ENCODE measurements at places on chromosomes 12 and 14.
A peak's percentile ranks its signal among the peaks of the same experiment; 100 is the strongest.

- DNase-seq, result no peak
These were observed 32.1 kb upstream of the TUBA1A start for GRCh38 chr12:49220972-49221371.

DNA sequence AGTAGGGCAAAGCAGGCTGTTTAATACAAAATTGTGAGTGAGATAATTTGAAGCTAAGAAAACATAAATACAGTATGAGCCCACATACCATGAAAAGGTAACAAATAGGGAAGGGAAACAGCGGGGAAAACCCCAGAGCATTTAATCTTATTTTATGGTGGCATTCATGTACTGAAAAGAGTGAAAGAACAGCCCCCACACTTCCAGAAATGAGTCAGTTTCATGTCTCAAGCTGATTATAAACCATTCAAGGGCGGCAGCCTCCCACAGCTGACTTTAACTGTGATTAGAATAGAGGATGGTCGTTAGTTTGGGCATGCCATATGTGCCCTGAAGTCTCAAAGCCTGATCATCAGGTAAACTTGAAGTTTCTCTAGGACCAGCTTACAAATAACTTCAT, 64.5 kb downstream of the FOXG1 start:
- DNase-seq, result no peak

DNA sequence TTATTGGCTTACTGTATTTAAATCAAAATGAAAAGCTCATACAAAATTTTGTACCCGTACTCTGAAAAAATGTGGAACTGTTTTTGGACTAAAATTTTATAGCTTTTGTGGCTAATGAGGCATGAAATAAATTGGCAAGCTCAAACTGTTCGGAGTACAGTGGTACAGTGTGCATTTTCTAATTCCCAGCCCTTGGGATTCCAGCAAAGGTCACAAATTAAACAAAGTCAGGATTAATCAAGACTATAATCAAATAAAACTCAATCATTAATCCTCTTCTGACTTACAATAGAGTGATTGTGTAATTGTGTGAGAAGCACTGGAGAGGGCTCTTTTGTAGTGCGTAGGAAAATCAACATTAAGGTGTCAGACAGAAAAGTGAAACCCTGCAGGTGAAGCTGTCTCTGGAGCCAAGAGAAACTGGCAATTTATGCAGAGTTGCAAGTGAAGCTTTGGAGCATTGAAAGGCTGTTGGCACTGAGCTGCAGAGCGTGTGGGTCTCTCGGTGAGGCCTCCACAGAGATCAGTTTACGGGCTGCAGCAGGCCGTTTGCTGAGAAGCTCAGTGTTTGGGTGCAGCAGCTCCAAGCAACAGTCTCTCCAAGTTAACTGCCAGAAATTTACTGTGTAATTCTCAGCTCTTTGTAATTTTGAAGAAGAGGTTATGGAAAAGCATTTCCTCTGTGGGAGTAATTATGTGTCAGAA, 275.9 kb downstream of the FBXL14 start:
- no peak for DNase-seq

GRCh38 chr12:80698847-80699542, 8.4 kb upstream of the MYF6 start:
- no peak for DNase-seq

DNA sequence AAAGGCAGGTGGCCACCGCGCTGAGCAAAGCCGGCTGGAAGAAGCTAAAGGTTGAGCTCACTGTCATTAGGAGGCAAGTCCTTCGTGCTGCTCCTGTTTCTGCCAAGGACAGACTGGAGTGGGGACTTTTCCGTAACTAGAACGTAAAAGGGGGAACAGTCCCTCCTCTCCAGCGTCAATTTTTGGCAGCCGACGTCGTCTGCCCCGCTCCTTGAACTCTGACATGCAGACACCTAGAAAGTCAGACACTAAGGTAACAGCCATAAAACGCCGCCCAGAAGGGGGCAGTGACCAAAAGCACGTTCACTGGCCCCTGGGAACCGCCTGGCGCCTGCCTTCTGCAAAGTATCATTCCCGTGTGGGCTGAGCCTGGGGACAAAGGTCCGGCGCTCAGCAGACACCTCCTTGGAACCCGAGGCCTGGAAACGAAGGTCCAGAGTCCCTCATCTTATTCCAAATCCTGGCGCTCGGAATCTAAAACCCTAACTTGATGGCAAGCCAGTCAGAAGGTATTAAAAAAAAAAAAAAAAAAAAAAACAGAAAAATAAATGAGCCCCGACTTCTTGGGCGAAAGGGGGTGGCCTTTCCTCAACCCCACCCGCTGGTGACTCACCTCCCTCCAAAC, 1.1 kb upstream of the LRP1 start:
- DNase-seq, result peak; percentile 43

DNA sequence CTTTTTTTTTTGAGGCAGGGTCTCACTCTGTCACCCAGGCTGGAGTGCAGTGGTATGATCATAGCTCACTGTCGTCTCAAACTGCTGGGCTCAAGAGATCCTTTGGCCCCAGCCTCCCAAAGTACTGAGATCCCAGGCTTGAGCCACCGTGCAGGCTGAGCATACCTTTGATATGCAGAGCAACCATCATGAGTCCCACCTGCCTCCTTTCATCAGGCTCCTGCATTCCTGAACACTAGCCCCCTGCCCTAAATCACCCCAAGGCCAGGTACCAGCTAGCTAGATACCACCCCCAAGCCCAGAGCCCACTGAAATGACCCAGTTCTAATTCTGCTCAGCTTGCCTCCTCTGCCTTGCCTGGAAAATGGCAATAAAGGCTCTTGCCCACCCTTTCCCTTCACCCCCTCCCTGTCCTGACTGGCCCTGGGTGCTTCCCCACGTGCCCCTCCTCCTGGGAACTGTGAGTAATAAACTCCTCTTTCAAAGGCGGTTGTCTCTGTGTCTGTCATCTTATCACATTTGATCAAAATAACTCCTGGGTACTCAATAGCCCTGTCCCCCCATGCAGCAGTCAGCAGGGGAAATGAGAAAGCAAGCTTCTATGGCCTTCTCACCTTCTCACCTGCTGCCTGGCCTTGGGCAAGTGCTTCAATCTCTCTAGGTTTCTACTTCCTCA, 6.4 kb upstream of the BRF1 start:
- DNase-seq, result no peak

DNA sequence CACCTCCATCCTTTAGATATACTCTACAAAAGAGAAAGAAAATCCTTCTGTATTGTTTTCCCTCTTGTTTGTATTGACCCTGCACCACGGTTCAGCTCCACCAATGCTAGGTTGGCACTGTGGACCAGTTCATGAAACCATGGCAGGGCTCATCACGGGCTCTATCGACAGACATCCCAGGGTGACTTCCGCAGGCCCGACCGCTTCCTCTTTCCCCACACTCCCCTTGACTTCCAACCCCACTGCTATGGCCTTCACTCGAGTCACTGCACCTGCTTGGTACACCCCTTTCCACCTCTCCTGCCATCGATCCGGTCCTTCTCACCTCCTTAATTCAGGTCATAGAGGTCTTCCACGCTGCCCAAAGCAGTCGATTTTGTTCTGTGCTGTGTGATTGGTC, 21.2 kb upstream of the AKAP5 start:
- no peak for DNase-seq

DNA sequence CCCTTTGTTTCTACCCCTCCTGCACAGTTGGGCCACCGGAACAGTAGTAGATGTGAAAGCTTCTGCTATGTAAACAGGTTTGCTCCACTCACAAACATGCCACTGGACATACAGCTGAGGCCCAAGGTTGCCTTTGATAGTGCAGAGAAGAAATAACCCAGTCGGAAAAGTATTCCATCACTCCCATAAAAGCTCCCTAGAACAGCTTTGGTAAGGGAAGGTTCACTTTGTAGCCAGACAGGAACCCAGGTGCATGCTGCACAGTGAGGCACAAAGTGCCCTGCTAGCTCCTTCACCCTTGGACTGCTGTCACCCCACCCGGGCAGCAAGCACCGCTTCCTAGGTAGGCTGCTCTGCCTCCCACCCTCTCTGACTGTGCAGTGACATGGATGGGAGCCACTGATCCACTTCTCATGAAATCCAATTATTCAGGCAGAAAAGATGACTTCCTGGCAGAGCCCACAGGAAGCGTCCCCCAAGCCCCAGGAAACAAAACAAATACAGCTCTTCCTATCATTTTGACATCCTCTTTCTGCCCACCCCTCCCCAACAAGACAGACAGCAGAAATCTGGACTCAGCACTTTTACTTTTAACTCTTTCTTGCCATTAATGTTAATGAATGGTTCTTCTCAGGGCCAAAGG, 100.2 kb downstream of the SRGAP1 start:
- DNase-seq, result no peak

DNA sequence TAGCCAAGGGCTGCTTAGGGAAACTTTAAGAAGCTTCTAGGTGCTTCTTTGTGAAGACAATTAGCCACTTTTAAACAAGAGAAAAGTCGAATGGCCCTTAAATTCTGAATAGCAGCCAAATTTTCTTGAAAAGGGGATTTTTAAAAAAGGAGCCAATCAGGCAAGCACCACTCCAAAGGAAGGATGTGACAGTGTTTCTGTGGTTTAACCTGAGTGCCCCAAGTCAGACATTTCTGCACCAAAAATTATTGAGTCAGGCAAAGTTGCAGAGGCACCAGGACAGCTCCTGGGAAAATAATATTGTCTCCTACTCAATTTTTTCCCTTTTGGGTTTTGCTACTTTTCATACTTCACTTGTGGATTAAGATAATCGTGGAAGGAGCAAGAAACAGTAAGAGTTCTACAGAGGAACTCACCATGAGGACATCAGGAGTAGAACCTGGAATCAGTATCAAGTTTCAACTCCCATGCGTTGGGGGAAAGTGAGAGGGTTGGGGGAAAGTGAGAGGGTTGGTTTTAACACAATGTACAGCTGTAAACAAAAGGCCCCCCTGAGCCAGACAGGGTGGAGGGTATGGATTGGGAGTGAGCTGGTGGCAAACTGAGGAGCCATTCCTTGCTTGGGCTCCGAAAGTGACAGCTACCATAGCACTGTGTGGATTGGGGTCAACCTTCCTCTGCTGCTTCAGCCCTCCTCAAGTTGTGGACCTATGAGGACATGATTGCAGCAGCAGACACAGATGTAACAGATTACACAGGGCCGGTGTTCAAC, 90.8 kb downstream of the SLC38A1 start:
- peak; percentile 55 for DNase-seq

DNA sequence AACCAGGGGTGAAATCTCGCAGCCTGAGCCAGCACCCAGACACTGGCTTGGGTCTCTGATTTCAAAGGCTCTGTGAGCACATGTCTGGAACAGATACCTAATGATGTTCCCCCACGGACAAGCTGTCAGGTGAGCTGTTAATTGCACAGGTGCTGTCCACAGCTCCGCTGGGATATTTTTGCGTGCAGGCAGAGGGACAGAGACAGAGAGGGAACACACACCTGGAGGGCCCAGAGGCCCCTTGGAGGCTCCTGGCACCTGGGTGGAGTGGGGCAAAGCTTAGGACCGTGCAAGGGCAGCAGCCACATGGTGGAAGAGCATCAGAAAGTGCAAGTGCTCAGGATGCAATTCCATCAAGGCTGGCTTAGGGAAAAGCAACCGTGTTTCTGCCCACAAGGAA, 57.3 kb downstream of the ARL6IP4 start:
- no peak for DNase-seq

GRCh38 chr14:42070031-42070430, 463.4 kb downstream of the LRFN5 start:
- no peak for DNase-seq

GRCh38 chr14:24079491-24080141, 8.3 kb downstream of the CPNE6 start:
- DNase-seq, result no peak

DNA sequence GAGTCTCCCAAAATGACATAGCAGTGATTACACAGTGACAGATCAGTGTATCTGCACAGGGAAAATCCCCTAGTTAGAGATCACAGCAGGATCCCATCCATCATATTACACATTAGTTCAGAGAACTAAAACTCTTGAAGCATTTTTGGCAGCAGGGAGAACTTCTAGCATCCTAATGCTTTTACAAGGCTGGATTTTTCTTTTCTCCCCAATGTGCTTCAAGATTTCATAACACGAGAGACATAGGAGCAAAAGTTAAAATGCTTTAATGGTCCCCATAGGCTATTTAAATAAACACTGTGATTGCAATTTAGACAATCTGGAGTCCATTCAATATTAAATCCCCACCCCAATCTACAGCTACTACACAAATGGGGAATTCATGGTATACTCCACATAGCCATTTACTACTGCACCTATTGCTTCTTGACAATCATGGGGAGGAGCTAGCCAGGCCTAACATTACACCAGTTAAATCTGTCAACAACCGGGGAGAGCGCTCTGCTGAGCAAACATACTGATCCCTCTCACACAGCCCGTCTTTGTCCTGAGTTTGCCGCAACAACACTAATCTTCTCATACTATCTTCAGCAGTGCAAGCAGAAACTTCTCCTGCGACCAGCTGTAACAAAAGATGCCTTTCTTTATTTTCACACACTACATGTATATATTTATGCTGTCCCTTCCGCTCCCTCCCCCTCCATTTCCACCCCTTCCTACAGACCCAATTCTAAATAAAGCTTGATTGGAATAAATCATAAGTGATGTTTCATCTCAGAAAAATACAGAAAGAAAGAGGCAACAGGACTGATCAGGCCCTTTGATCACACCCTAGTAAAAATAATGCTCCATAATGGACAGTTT, 120.3 kb upstream of the SOX5 start:
- DNase-seq, result no peak

DNA sequence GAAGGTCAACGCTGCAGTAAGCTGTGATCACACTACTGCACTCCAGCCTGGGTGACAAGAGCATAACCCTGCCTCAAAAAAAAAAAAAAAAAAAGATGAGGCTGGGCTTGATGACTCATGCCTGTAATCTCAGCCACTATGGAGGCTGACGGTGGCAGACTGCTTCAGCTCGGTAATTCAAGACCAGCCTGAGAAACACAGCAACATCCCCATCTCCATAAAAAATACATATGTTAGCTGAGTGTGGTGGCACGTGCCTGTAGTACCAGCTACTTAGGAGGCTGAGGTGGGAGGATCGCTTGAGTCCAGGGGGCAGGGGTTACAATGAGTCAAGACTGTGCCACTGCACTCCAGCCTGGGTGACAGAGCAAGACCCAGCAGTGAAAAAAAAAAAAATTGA, 50.4 kb downstream of the GXYLT1 start:
- DNase-seq, result peak; percentile 37

- DNase-seq, result no peak
These were observed 8.2 kb downstream of the NOC4L start for GRCh38 chr12:132152411-132152821.

GRCh38 chr12:56528846-56529245, 7.2 kb downstream of the RBMS2 start:
- no peak for DNase-seq

GRCh38 chr12:72547573-72547972, 275.4 kb downstream of the TRHDE start:
- DNase-seq, result no peak
